ENCODE measurements at places on chromosomes 1 and 21.

DNA sequence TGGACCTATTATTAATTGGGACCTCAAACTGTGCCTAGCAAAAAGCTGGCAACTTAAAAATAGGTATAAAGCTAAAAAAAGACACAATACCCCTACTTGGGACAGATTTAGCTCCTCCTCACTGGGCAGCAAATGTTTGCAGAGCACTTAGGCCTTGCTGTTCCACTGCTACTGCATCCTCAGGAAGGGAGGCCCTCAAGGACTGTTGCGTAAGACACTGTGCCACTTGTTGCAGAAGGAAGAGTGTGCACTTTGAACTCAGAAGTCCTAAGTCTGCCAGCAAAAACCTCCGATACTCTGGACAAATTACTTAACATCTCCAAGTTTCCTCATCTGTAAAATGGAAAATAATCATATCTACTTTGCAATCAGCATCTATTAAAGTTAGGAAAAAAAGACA lies 322.9 kb downstream of the BARHL2 start:
- DNase-seq: no peak

- no peak for DNase-seq
Observed at GRCh38 chr1:210942513-210942912, 191.4 kb downstream of the KCNH1 start.

GRCh38 chr1:239575113-239575512 lies 188.7 kb downstream of the CHRM3 start:
- no peak for DNase-seq

DNA sequence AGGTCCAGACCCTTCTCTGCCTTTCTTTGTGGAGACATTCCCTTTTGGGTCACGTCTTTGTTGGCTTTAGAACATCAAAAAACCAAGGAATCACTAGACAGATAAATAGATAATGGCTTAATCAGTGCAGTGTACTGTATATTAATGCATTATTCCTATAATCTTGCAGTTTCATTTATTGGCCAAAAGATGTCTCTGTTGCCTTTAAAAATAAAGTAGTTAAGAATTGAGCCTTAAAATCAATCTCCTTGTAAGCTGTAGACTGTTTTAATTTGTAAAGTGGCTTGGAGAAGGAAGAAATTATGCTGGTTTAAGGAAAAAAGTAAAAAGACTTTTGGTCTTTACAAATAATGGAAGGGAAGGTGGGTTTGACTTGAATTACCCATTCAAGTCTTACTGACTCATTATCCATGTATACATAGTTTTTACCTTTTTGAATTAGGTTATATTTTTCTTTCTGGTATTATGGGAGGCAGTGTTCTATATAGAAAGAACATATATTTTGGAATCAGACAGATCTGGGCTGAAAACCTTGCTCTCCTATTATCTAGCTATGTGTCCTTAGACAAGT lies 84.6 kb downstream of the VPS13D start:
- no peak for DNase-seq

DNA sequence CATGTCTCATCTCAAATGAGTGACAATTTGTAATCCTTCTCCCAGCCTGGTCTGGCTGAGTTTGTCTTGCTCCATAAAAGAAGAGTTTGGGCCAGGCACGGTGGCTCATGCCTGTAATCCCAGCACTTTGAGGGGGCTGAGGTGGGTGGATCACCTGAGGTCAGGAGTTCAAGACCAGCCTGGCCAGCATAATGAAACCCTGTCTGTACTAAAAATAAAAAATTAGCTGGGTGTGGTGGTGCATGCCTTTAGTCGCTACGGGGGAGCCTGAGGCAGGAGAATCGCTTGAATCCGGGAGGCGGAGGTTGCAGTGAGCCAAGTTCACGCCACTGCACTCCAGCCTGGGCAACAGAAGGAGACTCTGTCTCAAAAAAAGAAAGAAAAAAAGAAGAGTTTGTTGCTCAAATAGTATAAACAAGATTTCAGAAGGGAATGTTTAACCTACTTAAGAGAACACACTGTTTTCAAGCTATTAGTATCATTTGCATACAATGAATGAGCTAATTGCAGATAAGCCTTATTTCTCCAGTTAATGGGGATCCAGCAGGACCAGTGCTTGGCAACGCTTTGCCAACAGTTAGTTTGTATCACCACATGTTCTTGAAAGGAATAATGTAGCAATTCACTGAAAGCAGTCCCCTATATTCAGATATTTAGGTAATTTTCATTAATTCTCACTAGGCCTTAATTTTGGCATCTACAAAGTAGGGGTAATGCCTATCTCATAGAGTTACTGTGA lies 15.9 kb downstream of the KLHDC7A start:
- no peak for DNase-seq

DNA sequence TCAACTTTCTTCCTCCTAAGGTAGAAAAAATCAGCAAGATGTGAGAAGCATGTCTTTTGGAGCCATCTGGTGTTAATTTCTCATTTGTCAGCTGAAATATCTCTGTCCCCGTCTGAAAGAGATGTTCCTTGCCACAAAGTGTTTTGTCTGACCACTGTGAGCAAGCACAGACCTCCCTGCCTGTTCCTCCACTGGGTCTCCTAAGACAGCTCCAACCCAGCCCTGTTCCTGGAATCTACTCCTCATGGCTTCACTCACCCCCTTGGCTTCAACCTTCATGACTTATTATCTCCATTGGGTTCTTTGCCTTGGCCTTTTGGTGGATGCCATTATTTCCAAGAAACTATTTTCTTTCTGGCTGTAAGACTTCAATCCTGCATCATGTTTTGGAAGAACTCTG lies 65.7 kb upstream of the CACHD1 start:
- no peak for DNase-seq

DNA sequence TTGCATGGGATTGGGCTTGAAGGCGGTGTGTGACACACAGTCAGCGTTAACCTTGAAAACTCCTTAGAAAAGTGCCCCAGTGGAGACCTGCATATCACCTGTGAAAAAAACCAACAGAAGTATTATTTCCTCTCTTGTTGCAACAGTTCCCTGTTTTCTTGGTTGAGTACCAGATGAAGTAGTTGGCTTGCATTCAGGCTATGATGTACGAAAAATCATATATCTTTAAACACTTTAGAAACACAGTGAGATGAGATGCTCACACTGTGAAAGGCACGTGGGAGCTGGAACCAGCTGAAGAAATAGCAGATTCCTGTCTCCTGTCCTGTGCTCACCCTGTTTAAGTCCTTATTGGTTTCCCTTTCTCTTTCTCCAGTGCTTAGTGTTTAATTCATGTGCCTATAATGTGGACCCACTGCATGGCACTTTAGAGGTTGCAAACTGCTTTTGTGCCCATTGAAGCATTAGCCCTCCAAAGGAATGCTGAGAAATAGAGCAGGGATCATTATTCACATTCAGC lies 2.8 kb downstream of the CAMK1G start:
- DNase-seq: no peak

DNA sequence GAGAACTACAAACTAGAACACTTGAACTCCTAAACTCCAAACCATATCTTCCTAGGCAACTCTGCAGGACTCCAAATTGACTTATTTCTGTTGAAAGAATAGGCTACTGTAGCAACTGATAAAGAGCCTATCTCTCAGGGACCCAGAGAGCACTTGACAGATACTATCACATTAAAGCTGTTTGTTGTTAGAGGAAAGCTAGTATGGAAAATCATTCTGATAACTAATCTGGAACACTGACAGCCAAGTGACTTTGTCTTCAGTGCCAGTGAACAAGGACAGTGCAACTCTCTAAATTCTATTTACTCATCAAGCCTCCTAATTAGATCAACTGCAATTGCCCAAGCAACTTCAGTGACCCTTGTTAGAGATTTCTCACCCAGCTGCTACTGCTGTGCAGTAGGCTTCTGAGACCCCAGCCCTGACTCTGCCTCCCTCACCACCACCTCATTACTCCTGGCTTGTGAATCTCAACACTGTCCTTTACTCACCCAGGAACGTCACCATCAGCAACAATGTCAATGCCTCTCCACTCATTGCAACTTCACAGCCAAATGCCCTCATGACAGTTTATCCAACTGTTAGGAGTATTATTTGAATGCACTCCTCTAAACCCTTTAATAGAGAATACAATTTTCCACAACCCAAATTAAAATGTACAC lies 7.4 kb upstream of the RGS13 start:
- no peak for DNase-seq
